ENCODE measurements at places on chromosomes 12 and 14.
A peak's percentile ranks its signal among the peaks of the same experiment; 100 is the strongest.

DNA sequence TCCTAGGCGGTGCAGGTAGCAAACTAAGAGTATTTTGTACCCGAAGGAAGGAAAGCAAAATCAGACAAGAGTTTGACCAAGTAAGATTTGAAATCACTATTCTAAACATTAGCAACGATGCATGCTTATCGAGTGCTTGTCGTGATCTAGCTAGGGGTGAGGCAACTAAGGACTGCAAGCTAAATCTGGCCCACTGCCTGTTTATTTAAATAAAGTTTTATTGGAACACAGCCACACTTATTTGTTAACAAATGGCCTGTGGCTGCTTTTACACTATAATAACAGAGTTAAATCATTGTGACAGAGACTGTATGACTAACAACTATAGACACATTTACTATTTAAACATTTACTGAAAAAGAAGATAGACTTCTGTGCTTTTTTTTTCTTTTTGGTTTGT, 983.6 kb downstream of the VRK1 start:
- no peak overlapping the region for H3K27ac ChIP-seq
- no peaks in the 10 kb centered on the region for H3K27me3 ChIP-seq
- H3K4me1 ChIP-seq: peaks cover 17% of the 10 kb centered on the region
- no peak overlapping the region for H3K4me3 ChIP-seq

DNA sequence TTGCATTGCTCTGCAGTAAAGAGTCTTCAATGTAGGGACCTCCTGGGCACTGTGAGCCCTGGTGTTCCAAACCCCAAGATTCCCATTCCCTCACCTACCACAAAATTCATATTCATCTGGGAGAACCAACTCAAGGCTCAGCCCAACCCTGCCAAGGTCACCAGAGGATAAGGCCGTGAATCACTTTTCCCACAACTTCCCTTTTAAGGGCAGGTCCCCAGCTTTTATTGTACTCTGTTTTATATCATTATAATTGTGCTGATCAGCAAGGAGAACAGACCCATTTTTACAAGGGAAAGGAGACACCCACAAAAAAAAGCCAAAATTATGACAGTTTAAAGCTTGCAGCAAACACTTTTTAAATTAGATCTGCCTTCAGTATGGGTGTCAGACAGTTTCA, 363.0 kb upstream of the FKBP4 start:
- no peaks in the 10 kb centered on the region for H3K4me1 ChIP-seq
- H3K27ac ChIP-seq: no peak overlapping the region
- H3K4me3 ChIP-seq: no peak overlapping the region
- no peak for DNase-seq

- no peak for DNase-seq
- H3K27me3 ChIP-seq: no peaks in the 10 kb centered on the region
- peak overlapping the region; percentile 69 for H3K27ac ChIP-seq
- H3K36me3 ChIP-seq: no peaks in the 10 kb centered on the region
- H3K4me3 ChIP-seq: peak overlapping the region; percentile 82
- H3K4me1 ChIP-seq: peaks cover 56% of the 10 kb centered on the region
Observed at GRCh38 chr12:120264086-120264903, 1.2 kb downstream of the PXN start.

GRCh38 chr12:41905073-41905758, 239.5 kb downstream of the GXYLT1 start:
- H3K27me3 ChIP-seq: peaks cover 4% of the 10 kb centered on the region
- no peaks in the 10 kb centered on the region for H3K4me1 ChIP-seq
- H3K4me3 ChIP-seq: no peak overlapping the region
- H3K36me3 ChIP-seq: no peaks in the 10 kb centered on the region
- no peak for DNase-seq
- H3K27ac ChIP-seq: no peak overlapping the region

GRCh38 chr12:19015285-19015684, 114.2 kb upstream of the PLEKHA5 start:
- DNase-seq: no peak
- H3K27ac ChIP-seq: no peak overlapping the region
- H3K4me3 ChIP-seq: no peak overlapping the region
- H3K4me1 ChIP-seq: no peaks in the 10 kb centered on the region

DNA sequence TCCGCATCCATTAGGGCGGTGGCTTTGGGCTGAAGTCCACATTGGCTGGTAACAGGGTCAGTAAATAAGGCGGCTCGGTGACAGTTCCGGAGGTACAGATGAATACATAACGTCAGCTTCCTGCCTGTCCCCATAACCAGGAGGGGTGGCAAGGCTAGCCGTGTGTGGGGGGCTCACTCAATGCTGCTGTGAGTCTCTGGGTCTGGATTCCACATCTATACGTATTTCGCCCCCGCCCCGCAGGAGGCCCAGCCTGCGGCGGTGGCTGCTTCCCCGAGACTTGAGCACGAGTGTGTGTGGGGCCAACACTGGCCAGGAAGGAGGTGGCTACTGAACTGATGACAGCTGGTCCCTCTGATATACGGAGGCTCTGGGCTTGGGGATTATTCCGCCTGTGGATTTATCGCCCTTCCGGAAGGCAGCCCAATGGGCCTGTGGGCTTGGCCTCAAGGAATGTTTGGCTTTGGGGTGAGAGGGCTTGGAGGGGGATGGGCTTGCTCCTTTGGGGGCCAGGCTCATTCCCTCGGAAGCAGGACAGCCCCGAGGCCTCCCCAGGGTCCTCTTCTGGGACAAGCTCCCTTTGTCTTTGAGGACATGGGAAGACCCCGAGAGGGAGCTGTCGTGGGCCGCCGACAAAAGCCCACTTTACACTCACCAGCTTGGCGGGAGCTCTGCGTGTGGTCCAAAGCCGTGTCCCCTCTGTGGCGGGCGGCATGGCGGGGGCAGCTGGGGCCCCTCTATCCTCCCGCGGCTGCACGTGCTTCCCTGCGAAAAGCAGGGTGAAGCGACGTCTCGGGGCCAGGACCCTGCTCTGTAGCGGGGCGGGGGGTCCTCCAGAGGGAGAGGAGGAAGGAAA, 82.1 kb downstream of the KIF26A start:
- no peak overlapping the region for H3K4me3 ChIP-seq
- no peaks in the 10 kb centered on the region for H3K36me3 ChIP-seq
- peaks cover 34% of the 10 kb centered on the region for H3K27me3 ChIP-seq
- DNase-seq: no peak
- peaks cover 11% of the 10 kb centered on the region for H3K4me1 ChIP-seq

GRCh38 chr12:108582978-108583770, 14.7 kb downstream of the TMEM119 start:
- H3K4me3 ChIP-seq: no peak overlapping the region
- no peak for DNase-seq
- H3K4me1 ChIP-seq: peaks cover 5% of the 10 kb centered on the region

- no peak overlapping the region for H3K27ac ChIP-seq
- peaks cover 10% of the 10 kb centered on the region for H3K27me3 ChIP-seq
- no peak overlapping the region for H3K4me3 ChIP-seq
- no peak for DNase-seq
- no peaks in the 10 kb centered on the region for H3K4me1 ChIP-seq
Observed at GRCh38 chr12:43585676-43586075, 33.7 kb upstream of the ADAMTS20 start.

DNA sequence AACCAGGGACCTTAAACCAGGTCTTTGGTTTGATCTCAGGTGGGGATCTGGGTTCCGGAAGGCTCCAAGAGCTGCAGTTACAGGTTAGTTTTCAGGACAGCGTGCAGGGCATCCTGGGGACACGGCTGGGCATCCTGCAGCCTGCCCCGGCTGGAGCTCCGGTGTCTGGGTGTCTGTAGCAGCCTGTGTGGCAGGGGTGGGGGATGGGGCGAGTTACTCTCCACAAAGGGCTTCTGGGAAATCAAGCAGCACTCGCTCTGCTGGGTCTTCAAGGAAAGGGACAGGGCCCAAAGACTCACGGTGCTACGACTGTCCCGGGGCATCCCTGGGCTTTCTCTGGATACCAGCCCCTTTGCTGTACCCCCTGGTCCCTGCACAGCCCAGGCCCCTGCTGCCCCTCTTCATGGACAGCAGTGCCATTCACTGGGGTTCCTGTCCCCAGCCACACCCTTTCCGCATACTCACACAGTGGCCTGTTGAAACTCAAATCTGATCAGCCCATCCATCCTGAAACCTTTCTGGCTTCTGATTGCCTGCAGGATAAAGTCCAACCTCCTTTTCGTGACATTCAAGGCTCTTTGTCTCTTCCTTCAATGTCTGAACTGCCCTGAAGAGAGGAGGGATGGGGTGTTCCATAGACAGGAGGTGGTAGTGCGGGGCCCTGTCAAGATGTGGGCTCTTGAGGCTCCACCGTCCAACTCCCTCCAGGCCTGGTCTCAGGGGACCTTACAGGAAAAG, 22.2 kb upstream of the PPP1R13B start:
- H3K27ac ChIP-seq: no peak overlapping the region
- H3K27me3 ChIP-seq: peaks cover 3% of the 10 kb centered on the region
- no peak overlapping the region for H3K4me3 ChIP-seq
- peaks cover 11% of the 10 kb centered on the region for H3K4me1 ChIP-seq
- peaks cover 3% of the 10 kb centered on the region for H3K36me3 ChIP-seq

Data from activated naive CD8-positive, alpha-beta T cell treated with anti-CD3 and anti-CD28 coated beads for 36 hours (primary cell).